ENCODE measurements at places on chromosomes 3 and 15. TPM values are rescaled to one million over a fixed set of nuclear protein-coding genes. Genes with fewer than 3 reads are reported as not detected.

- DNase-seq = no peak
- H3K27me3 ChIP-seq = peaks cover 81% of the 10 kb centered on the region
- H3K36me3 ChIP-seq = no peaks in the 10 kb centered on the region
- H3K4me3 ChIP-seq = peak overlapping the region; percentile 64
- no peak overlapping the region for H3K27ac ChIP-seq
These were observed 954 bp downstream of the SV2B start for GRCh38 chr15:91100814-91101607.

The SEMA3G gene
- 0.77 TPM for total RNA-seq

- H3K4me1 ChIP-seq = peaks cover 23% of the 10 kb centered on the region
- peak overlapping the region; percentile 68 for H3K4me3 ChIP-seq
- no peak overlapping the region for H3K27ac ChIP-seq
- H3K36me3 ChIP-seq = no peaks in the 10 kb centered on the region
- peak; percentile 25 for DNase-seq
- H3K27me3 ChIP-seq = peaks cover 3% of the 10 kb centered on the region
These were observed 65.3 kb downstream of the KLF13 start for GRCh38 chr15:31391687-31392671.

DNA sequence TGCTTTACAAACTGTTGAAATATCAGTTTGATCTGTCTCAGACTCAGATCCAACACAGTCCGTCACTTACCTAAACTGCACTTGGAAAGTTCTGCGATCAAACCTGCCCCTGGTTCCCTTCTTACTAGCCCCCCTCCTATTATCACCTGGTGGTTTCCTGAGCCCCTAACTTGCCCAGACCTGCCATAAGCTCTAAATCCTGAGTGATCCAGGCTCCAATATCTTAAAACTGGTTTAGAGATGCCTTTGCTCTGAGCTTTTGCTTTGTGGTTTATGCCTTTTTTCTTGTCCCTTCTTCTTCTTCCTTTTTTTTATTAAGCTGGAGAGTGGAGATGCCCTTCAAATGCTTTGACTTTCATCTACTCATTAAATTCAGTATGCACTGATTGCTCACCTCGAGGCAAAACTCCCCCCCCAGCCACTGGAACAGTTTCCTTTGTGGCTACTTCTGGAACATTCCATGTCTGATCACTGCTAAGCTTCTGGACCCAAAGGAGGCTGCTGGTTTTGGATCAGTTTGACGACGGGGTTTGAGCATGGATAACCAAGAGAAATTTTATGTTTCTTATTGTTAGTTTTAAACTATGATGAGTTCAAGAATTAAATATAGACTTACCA is 3.5 kb upstream of the ITGB5 start:
- no peak overlapping the region for H3K4me3 ChIP-seq
- no peaks in the 10 kb centered on the region for H3K27me3 ChIP-seq
- H3K4me1 ChIP-seq = peaks cover 6% of the 10 kb centered on the region
- DNase-seq = no peak
- H3K27ac ChIP-seq = no peak overlapping the region

DNA sequence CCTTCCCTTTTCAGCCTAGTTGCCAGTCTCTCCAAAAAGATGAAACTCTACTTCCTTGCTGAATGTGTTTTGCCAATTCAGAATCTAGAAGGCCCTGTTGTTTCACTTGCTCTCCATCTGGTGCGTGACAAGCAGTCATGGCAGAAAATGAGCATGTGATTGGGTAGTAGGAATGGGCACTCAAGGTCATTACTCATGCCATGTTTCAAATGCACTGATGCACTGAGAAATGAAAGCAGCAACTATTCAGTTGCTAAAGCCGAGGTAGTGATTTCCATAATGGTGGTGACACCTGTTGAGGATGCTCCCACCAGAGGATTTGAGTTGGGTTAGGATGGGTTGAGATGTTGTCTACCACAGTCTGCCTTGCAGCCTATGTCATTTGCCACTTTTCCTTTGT is 12.7 kb downstream of the ZBTB38 start:
- H3K27ac ChIP-seq = no peak overlapping the region
- no peaks in the 10 kb centered on the region for H3K4me1 ChIP-seq
- H3K36me3 ChIP-seq = no peaks in the 10 kb centered on the region
- no peak overlapping the region for H3K4me3 ChIP-seq
- H3K27me3 ChIP-seq = no peaks in the 10 kb centered on the region

GRCh38 chr3:38354588-38355330 is 8.2 kb downstream of the XYLB start:
- peak; percentile 78 for DNase-seq
- no peak overlapping the region for H3K4me3 ChIP-seq
- H3K36me3 ChIP-seq = peaks cover 28% of the 10 kb centered on the region
- H3K27me3 ChIP-seq = no peaks in the 10 kb centered on the region
- peaks cover 16% of the 10 kb centered on the region for H3K4me1 ChIP-seq

DNA sequence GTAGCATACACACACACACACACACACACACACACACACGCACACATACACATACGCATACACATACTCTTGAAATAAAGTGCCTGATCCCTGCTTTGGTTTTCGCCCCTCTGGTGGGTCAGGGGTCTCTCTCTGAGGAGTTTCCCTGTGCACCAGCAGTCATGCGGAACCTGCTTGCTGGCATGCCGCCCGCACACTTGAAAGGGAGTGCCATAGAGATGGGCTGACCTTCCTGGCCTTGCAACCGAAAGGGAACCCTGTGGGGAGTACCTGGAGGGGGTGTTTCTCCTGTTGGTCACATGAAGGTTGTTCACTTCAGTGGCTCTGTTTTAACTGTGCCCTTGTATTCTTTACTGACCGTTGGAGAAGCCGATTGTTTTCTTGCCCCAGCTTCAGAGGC is 752.3 kb downstream of the NR2F2 start:
- H3K4me3 ChIP-seq = no peak overlapping the region
- H3K36me3 ChIP-seq = no peaks in the 10 kb centered on the region
- no peak overlapping the region for H3K27ac ChIP-seq
- H3K27me3 ChIP-seq = peaks cover 16% of the 10 kb centered on the region
- DNase-seq = no peak
- H3K4me1 ChIP-seq = no peaks in the 10 kb centered on the region

DNA sequence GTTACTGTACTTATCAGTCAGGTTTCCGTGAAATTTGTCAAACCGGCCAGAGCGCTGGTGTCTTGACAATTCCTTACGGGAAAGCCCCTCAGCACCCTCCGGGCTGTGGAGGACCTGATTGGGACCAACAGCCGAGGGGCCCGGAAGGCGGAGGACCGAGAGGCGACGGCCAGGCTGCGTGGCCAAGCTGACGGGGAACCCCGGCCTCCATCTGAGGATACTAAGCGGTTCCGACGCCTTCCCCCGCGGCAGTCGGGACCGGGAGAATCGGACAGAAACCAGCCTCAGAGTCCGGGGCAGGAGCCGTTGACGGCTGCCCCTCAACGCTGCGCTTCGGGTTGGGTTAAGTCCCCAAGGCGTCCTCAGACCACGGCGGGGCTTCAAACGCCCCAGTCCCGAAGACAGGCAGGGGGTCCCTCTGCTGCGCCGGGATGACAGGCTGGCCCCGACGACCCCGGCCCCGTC is 499 bp downstream of the ALDH1A2 start:
- no peak overlapping the region for H3K27ac ChIP-seq
- no peak overlapping the region for H3K4me3 ChIP-seq
- no peaks in the 10 kb centered on the region for H3K36me3 ChIP-seq
- H3K4me1 ChIP-seq = no peaks in the 10 kb centered on the region
- no peak for DNase-seq

DNA sequence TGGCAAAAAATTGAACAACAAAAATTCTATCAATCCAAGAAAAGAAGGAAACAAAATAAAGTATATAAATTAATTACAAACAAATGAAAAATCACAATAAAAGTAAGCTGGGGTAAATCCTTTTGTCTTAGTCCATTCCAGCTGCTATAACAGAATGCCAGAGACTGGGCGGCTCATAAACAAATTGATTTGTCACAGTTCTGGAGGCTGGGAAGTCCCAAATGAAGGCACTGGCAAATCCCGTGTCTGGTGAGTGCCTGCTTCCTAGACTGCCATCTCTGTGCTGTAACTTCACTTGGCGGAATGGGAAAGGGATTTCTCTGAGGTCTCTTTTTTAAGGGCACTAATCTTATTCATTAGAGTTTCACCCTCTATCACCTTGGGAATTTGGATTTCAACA is 53.6 kb upstream of the RPL35A start:
- no peak overlapping the region for H3K27ac ChIP-seq
- H3K4me1 ChIP-seq = no peaks in the 10 kb centered on the region
- no peaks in the 10 kb centered on the region for H3K36me3 ChIP-seq
- no peaks in the 10 kb centered on the region for H3K27me3 ChIP-seq

The ETV5 gene
- total RNA-seq = 41.4 TPM

- no peaks in the 10 kb centered on the region for H3K36me3 ChIP-seq
- H3K27ac ChIP-seq = no peak overlapping the region
- H3K4me3 ChIP-seq = no peak overlapping the region
- DNase-seq = no peak
- no peaks in the 10 kb centered on the region for H3K27me3 ChIP-seq
- H3K4me1 ChIP-seq = peaks cover 14% of the 10 kb centered on the region
These were observed 826.8 kb upstream of the CFAP20DC start for GRCh38 chr3:59876533-59877062.

Data from PC-3 (cell line).